Fibroblast of pulmonary artery (primary cell): ENCODE measurements at places on chromosomes 3 and 15.

GRCh38 chr3:123628996-123629746 is 44.3 kb upstream of the HACD2 start:
- no peak for DNase-seq

DNA sequence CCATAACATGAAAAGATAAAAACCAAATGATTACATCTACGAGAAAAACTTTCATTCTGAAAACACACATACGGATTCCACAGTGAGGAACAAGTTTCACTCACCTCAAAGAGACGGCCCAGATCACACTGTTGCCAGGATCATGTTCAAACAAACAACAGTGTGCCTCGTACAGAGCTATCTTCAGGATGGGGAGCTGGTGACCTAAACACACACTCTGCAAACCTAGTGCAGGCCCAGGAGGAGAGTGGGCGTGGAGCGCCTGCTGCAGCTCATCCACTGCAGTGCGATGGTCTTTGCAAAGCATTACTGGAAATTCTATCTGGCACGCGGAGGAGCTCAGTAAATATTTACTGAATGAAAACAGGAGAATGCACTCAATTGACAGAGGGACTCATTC is 38.5 kb downstream of the TAMM41 start:
- DNase-seq: no peak

DNA sequence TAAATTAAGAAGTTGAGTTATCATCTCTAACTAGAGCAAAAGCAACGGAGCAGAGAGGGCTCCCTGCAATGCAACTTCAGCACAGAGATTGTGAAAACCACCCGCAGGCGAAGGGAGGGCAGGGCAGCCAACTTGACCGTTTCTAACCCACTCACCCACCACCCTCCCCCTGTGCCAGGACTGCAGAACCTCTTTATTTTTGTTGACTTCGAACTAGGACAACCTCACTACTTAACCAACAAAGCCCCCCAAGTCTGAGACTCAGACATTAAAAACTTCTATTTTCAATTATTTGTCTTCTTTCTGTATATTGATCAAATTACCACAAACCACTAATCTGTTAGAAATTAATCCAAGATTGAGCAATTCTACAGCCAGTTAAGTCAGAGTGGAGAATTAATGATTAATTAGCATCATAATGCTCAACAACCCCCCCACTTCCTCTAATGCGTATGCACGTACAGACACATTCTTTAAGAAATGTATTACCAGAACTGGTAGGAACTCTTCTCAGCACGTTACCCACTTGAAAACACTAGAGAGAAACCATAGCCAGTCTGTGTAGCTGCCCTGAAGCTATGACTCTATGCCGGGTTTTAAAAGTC is 2.0 kb downstream of the MGLL start:
- no peak for DNase-seq

DNA sequence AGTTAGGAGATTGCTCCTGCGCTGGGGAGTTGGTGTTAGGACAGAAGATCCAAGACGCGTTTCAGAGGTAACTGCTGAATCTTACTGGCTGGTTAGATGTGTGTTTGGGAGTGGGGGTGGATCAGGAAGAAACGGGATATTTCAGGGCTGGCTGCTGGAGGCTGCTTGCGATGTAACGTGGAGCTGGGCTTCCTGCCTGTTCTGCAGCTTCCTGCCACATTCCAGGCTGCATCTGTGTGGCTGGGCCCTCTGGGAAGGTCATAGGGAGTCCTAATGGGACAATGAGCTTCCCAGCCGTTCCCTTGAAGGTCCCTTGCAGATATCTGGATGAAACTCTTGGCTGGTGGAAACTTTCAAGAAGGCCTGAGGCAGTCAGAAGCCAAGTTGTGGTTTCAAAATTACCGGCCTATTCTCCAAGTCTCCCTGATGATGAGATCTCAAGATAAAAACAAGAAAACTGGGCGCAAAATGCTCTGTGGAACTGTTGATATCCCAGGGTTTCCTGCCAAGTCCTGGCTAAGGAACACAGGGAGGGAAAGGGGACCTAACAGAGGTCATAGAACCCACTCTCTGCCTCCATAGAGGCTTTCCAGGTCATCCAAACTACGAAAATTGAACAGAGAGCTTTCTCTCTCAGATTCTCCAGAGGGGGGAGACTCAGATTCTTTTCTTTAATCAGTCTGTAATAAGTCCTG is 67.0 kb downstream of the NOX5 start:
- DNase-seq: peak; percentile 90

GRCh38 chr3:149970716-149971402 is at the start of gene PFN2:
TSS of gene PFN2 (minus strand) at chr3:149970895. CDS start at chr3:149970856, 39 bp downstream.
- DNase-seq: peak; percentile 82

DNA sequence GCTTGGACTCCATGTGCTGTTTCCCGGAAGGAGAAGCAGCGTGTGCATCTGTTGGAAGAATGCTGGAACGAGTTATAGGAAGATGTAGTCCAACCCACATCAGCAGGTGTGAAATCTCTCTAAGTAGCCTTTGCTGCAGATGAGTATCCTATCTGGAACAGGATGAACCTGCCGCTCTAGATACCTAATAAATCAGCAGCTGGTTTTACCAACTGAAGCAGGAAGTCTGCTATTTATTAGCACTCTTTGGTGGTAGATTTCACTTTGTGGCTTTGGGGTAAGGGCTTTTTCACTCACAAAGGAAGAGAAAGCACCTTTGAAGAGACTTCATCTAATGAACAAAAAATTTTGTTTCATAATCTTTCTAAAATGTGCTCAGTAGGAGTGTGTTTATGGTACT is 66.4 kb downstream of the DCUN1D1 start:
- no peak for DNase-seq

DNA sequence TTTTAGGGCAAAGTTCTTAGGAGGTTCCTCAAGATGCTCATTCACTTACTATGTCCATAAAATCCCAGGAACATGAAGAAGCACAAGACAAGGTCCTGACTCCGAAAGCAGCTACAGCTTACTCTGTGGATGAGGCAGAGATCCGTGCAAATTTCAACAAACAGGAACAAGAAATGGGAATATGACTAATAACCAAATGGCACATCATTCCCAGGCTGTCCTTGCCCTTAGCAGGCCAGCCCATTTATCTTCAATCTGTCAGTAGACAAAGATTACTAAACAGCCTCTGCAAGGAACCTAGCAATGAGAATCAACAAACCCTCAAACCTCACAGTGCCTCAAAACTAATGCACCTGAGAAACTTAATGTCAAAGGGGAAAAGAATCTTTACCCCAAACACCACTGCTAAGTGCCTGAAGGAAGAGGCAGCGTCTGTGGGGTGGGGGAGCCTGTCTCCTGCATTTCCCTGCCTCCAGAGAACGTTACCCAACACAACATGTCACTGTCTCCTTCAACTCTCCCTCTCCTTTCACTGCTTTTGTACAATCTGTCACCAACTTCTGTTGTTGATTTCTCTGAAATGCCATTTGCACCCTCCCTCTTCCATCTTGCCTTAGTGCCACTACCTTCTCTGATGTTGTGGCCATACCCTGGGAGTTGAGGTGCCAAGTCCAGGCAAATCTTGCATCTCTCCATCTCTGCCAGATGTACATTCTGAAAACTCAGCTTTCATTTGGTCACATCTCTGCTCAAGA is 4.8 kb downstream of the TNFAIP8L3 start:
- DNase-seq: peak; percentile 68

GRCh38 chr3:44208086-44208485 is 33.6 kb upstream of the TOPAZ1 start:
- no peak for DNase-seq

DNA sequence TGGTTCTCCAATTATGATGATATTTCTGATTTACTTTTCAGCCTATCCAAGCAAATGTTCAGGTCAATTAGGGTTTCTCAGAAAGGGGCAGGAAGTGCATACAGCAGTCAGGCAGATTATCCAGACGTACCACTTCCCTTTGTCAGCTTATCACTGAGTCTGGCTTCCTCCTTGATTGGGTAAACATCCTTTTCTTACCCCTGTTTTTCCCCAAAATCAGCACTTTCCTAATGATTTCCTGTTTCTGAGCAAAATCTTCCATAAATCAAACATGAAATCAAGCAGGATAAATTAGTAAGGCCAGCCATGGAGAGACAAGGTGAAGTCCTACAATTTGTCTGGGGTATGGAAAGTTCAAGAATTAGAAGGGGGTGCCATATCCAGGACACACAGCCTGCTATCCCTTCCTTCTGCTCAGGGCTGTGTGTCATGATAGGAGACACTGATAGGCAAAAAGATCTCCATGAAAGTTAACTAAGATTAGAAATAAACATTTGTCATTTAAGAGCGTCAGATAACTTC is 29.0 kb downstream of the ADIPOQ start:
- DNase-seq: peak; percentile 29

DNA sequence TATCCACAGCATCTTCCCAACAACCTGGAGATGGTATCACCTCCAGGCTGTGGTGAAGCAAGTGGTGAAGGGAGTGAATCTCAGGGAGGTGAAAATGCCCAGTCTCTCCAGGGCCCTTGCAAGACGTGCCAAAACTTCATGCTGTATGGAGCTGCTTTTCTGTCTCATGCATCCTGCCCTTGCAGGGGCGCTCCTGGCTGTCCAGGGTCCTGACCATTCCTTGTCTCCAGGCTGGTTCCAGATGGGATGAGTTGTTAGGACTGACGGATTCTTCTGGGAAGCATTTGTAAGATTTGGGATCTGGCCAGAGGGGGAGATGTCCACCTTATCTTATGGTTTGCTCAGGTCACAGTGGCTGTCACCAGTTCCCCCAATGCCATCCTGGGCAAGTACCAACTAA is 15.8 kb downstream of the TGM4 start:
- DNase-seq: peak; percentile 18

DNA sequence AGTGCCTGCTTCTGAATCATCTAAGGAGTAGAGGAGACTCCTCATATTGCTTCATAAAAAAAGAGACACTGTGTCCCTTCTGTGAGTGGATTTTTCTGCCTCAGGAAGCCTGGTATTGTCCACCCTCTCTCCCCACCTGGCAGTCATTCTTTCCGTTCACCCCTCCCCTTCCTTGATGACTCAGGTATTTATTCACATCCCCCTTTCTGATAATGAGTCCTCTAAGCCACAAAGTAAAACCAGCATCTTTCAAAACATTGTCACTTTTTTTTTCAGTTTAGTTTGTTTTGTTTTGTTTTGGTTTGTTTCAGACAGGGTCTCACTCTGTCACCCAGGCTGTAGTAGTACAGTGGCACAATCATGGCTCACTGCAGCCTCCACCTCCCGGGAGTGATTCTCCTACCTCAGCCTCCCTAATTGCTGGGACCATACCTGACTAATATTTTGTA is 65.2 kb upstream of the UBE2E1 start:
- peak; percentile 68 for DNase-seq

DNA sequence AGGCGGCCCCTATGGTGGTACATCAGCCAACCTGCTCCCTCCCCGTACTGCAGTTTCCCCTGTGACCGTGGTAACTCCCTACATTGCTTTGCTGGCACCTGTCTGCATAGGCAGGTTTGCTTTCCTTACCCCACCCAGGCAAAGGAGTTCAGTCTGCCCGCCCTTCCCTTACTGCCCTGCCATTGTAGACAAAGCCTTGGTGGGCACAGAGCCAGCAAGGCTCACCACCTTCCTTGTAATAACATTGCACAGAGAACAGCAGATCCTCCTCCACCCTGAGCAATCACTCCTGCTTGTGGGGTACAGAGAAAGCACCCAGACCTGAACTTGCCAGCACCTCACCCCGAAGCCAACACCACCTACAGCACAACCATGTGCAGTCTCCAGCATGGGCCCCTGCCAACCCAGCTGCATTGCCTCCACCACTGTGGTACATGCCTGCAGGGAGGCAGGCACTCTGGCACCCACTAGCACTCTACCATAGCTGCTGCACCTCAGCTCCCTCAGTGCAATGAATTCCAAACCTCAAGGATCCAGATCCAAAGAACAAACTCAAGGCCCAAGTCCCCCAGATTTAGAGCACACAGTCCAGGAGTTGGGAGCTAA is 192.7 kb upstream of the KCNMB2 start:
- DNase-seq: no peak

DNA sequence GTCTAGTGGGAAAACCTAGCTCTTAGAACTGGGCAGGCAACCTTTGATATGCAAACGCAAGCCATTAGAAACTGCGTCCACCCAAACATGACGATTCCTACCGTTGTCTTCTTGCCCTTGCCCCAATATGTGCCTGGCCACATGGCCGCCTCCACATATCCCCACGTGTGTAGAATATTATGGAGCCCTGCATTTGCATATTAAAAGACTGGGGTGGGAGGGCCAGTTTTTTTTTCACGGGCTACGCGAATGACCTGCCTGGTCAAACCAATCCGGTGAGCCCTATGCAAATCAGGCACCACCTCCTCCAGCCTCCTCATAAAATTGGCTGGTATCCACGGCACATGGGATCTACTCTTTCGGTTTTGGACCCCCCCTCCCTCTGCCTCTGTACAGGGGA is 381.0 kb upstream of the RGMA start:
- DNase-seq: no peak

DNA sequence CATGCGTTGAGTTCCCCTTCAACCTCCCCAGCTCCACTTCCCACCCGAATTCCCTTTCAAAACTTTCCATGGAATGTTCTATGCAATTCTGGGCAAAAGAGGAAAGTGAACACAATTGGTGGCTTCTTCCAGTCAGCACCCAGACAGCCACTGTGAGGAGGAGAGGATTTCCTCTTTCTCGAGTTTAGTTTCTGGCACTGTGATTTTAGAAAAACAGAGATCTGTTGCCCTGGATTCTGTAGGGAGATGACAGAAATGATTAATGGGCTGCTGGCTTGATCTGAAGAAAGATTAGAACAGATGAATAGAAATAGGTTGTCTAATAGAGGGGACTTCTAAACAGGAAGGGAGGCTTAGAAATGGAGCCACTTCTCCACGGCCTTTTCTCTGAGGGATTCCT is 172.0 kb downstream of the MCTP2 start:
- DNase-seq: no peak

DNA sequence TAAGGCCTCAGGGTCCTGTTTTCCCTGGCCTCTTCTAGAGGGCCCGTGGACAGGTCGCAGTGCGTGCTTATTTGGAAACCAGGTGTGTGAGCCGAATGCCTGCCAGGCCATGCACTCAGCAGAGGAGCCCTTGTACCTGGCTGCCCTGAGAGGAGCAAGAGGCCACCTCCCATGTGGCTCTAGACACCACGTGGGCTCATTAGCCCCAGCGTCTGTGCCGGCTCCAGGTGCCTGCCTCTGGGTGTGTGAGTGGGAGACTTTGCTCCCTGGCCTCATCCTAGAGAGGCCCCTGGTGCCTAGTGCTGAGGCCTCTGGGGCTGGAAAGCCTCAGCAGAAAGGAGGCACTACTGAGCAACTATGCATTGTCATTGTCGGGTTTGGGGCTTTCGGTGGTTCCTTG is 50.4 kb downstream of the KLF13 start:
- DNase-seq: no peak

- DNase-seq: peak; percentile 2
Measured at GRCh38 chr3:10408680-10409079, 87.8 kb upstream of the SEC13 start.
